ENCODE measurements at places on chromosomes 5 and 9.

- no peak for DNase-seq
These were observed 14.2 kb downstream of the SGTB start for GRCh38 chr5:65707663-65708062.

DNA sequence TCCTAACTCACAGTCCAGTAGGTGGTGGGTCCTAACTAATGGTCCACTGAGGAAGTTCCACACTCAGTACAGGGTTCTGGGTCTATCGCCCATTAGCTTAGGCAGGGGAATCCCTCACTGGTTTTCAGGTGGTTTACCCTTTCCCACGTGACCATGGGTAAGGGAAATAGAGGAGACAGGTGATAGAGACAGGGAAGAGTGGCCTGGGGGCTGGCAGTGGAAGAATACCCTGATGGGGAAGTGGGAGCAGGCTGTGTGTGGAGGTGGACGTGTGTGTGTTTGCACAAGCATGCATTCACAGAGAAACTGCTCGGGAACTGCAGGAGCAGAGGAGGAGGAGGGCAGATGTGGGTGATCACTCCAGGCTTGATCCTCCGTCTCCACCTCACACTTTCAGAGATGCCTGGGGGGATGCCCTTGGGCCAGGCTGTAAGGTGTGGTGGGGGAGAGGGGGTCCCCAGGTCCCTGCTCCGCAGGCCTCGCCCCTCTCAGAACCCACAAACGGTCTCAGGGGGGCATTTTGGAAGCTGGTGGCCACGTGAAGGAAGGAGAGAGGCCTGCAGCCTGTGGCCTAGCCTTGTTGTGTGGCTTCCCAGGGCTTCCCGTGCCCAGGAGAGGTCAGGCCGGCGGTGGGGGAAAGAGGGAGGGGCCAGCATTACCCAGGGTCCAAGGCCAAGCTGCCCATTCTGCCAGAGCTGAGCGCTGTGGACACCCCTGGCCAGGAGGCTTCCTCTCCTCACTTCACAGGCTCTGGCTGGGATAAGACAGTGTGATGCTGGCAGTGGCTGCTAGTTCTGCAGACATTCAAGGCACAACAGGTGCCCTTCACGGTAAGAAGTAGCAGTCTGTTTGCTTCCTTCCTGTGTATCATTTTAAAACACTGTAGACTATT is 80.0 kb downstream of the OTULIN start:
- no peak for DNase-seq

GRCh38 chr9:122192914-122193525 is 33.3 kb downstream of the MORN5 start:
- no peak for DNase-seq

DNA sequence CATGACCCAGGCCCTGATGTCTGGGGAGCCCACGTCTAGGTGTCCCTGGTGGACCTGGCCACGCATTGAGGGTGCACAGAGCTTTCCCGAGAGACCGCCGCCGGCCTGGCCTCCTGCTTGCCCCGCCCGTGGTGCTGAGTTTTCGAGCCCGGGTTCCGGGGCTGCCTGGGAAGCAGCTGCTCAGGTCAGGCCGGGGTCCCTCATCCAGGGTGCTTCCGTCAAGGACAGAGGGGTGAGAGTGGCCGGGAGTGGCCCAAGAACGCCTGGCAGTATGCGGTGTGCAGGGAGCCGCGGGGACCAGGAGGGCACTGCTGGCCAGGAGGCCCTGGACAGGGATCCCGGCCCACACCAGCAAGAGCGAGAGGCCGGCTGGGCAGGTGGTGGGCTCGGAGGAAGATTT is 19.6 kb downstream of the CCDC187 start:
- no peak for DNase-seq

DNA sequence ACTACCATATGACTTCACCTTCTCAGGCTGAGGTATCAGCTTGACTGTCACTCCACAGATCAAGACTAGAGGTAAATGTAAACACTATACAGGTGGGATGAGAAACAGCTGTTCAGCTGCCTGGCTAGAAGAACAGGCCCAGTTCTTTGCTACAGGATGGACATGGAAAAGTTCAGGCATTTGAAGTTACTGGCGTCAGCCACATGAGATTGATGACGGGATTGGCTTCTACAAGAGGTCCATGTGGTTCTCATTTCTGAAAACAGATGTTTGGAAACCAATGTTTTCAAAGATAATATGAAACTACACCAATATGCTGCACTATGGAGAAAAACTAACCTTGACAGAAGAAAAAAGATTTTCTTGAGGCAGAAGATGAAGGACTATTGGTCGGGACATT is 324.1 kb downstream of the CDH10 start:
- no peak for DNase-seq

GRCh38 chr9:109001275-109001676 is 12.0 kb downstream of the CTNNAL1 start:
- no peak for DNase-seq

GRCh38 chr9:129998491-129999140 is 44.4 kb downstream of the FNBP1 start:
- no peak for DNase-seq

DNA sequence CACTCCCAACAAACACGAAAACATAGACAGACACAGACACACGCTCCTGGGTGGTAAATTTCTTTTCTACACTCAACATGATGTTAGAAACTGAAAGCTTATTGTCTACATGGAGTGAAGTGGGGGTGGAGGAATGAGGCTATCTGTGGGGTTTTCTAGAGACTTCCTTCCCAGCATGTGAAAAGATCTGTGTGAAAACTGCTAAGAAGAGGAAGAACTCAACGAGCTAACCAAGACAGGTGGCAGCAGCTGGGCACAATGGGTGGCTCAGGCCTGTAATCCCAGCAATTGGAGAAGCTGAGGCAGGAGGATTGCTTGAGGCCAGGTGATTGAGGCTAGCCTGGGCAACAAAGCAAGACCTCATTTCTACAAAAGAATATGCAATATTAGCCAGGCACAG is 7.6 kb downstream of the FYB1 start:
- no peak for DNase-seq

DNA sequence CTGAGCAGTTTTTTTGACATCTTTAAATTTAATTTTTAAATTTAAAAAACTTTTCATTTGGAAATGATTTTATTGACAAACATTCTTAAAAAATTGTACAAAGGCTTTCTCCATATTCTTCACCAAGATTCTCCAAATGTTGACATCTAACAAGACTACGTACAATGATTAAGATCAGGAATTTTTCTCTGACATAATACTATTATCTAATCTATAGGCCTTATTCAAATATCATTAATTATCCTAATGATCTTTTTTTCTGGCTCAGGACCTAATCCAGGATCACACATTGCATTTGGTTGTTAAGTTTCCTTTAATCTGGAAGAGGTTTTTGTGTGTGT is 106.1 kb upstream of the OSMR start:
- DNase-seq, result no peak

Data from HuH-7 (cell line).